Heart right ventricle (tissue), 16 donors: ENCODE measurements at places on chromosomes 6 and 20. TPM values are rescaled to one million over a fixed set of nuclear protein-coding genes. Genes with fewer than 3 reads are reported as not detected.

CENPQ gene
- 3.3 TPM for polyA plus RNA-seq

HNF4A gene
- polyA plus RNA-seq: not detected

GCNT2 gene
- 5.1 TPM for polyA plus RNA-seq

CALHM6 gene
- 1.5 TPM for polyA plus RNA-seq

FAM184A gene
- polyA plus RNA-seq: 3.0 TPM

HMGCLL1 gene
- polyA plus RNA-seq: 0.35 TPM

EFCAB8 gene
- polyA plus RNA-seq: 0.15 TPM

SLC22A16 gene
- 0.09 TPM for polyA plus RNA-seq

NOX3 gene
- polyA plus RNA-seq: not detected

CYP24A1 gene
- polyA plus RNA-seq: not detected

CD93 gene
- polyA plus RNA-seq: 24.9 TPM

KCNK15 gene
- 0.22 TPM for polyA plus RNA-seq

COL21A1 gene
- 46.7 TPM for polyA plus RNA-seq

ADGRB3 gene
- polyA plus RNA-seq: 2.1 TPM

RRBP1 gene
- 29.3 TPM for polyA plus RNA-seq

CNKSR3 gene
- polyA plus RNA-seq: 6.0 TPM

TM9SF4 gene
- polyA plus RNA-seq: 21.1 TPM

HSD17B8 gene
- polyA plus RNA-seq: 7.4 TPM

GPR6 gene
- polyA plus RNA-seq: not detected

TTBK1 gene
- 0.22 TPM for polyA plus RNA-seq

SIRPD gene
- not detected for polyA plus RNA-seq

RIPPLY2 gene
- not detected for polyA plus RNA-seq

POM121L2 gene
- polyA plus RNA-seq: not detected

DEFB132 gene
- not detected for polyA plus RNA-seq

DHX16 gene
- polyA plus RNA-seq: 27.1 TPM

KHDC1L gene
- polyA plus RNA-seq: not detected

CAP2 gene
- polyA plus RNA-seq: 42.0 TPM

ZC2HC1B gene
- not detected for polyA plus RNA-seq

GTSF1L gene
- polyA plus RNA-seq: not detected

HBS1L gene
- 32.9 TPM for polyA plus RNA-seq
